ENCODE measurements at places on chromosomes 2 and 18.

DNA sequence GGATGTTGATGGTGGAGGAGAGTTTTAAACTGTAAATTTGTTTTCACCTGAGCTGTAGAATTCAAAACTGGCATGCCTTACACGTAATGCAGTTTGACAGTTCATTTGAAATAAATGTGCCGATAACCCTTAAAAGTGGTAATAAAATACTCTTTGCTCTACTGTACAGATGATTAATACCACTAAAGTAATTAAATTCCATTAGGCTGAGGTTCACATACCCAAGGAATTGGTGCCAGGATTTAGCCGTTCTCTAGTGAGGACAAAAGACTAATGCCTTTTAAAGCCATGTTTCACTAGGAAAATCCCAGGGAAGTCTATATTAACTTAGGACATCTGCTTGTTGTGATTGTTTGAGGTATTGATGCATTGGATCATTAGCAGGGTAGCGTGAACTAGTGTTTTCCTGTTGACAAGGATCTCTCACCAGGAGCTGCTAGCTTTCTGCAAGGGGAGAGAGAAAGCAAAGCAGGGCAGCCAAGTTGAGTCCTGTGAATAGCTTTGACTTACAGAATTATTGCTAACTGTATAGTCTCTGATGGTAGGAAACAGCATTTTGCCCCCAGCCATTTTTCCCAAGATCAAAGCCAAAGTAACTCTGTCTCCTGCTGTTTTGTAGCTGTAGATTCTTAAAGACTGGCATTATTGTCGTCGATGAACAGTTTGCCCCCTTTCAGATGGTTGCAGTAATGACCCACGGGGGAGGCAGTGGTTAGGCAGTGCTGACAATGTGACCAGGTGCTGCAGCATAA, 280.9 kb upstream of the FANCL start:
- no peak for DNase-seq

DNA sequence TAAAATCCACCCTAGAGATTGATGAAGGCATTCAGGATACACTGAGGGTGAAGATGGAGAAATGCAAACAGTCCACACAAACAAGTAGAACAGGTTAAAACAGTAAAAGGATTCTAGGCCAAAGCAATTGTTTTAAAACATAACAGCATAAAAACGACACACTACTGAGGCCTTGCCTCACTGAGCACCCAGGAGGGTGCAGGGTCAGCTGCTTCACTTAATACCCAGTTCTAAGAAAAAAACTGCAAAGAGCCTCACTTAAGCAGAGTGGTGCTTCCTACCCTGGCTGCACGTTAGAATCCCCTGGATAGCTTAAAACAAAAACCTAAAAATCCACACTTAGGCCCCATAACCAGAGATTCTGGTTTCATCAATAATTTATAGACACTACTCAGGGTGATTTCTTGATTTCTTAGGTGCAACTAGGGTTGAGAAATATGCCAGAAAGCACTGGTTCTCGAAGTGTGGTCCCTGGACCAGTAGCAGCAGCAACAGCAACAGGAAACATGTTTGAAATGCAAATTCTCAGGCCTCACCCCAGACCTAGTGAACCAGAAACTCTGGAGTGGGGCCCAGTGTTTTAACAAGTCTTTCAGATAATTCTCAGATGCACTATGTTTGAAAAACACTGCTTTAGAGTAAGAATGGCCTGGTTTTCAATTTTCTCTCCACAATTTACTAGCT, 279.1 kb downstream of the ZEB2 start:
- no peak for DNase-seq

- DNase-seq, result no peak
These were observed 118.1 kb downstream of the ABCA12 start for GRCh38 chr2:215020283-215020682.

DNA sequence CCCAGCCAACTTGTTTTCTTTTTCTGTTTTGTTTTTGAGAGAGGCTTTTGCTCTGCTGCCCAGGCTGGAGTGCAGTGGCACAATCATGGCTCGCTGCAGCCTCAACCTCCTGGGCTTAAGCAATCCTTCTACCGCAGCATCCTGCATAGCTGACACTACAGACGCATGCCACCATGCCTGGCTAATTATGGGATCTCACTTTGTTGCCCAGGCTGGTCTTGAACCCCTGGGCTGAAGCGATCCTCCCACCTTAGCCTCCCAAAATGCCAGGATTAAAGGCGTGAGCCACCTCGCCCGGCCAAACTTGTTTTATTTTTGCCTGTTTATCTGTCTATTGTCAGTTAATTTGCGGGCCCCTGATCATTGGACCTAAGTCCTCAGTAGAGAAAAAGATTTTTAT, 61.6 kb upstream of the MSH6 start:
- DNase-seq, result no peak

- no peak for DNase-seq
These were observed 35.7 kb upstream of the RAB1A start for GRCh38 chr2:65165558-65165957.

- no peak for DNase-seq
These were observed 63.3 kb downstream of the KCTD18 start for GRCh38 chr2:200446612-200447011.

DNA sequence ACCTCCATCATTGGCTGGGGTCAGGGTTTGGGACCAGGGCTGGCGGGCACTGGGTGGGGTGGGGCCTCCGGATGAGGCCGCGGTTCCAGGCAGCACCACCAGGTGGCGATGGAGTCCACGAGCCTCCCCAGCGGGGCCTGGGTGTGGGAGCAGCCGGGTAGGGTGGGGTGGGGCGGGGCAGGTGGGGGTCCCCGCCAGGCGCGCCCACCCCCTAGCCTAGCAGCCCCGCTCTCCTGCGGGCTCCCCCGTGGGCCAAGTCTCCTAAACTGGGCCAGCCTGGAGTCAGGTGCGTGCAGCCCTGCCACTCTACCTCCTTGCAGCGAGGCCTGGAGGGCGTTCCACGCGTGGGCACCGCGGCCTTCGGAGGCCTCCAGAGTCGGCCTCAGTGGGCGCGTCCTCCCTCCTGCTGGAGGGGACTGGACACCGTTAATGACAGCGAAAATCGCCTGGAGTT, 187.5 kb downstream of the TWIST2 start:
- DNase-seq, result no peak

DNA sequence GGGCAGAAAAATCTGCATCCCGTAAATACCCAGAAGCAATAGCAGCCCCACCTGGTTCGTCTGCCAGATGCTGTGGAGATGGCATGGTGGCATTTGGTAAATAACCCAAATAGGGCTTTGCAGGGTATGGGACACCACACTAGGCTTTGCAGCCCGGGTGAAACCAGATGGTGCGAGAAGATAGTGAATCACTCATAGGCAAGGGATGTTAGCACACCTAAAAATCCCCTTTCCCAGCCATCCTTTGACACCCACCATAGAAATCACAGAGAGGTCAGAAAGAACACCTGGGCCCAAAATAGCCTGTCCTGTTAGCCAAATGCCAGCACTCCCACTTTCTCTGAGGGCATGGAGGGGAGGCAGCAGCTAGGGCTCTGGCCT, 47.6 kb downstream of the BCL11A start:
- DNase-seq, result no peak

DNA sequence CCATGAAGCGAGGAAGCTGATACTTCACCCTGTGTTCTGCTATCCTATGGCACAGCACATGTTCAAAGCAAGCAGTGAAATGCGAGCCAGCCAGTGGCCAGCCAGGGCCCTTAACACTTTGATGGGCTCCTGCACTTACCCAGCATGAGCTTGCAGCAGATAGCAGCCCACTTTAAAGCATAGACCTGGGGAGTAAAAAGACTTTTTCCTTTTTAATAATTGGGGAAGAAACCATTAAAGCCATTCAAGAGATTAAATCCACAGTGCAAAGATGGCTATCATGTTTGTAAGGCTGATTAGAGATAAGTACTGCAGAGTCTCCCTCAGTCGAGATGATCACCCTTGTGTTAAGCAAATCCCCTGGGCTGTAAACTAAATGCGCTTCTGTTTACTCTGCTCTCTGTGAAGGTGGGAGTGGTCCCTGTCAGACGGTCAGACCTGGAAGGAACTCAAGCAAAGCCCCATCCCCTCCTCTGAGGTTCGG, 15.7 kb downstream of the CCBE1 start:
- DNase-seq, result no peak

DNA sequence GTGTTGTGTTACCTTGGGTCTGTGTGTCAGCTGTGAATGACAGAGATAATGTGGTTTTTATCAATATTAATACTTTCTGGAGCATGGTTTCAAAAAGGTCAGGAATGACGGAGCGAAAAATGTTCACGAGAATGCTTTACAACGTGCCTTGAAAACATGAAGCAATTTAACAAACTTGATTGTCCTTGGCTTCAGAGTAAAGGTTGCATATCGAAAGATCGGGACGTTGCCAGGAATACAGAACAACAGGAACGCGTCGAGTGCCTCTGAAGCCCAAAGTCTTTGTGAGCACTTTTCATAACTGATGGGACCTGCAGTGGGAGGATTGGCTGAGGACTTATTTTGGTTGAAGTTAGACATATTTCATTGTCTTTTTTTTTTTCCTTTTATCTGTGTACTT, 206.1 kb downstream of the ZNF407 start:
- no peak for DNase-seq

- DNase-seq, result no peak
These were observed 91.7 kb upstream of the ACAA2 start for GRCh38 chr18:49904871-49905555.

GRCh38 chr2:794554-795241, 117.5 kb upstream of the TMEM18 start:
- DNase-seq, result no peak

DNA sequence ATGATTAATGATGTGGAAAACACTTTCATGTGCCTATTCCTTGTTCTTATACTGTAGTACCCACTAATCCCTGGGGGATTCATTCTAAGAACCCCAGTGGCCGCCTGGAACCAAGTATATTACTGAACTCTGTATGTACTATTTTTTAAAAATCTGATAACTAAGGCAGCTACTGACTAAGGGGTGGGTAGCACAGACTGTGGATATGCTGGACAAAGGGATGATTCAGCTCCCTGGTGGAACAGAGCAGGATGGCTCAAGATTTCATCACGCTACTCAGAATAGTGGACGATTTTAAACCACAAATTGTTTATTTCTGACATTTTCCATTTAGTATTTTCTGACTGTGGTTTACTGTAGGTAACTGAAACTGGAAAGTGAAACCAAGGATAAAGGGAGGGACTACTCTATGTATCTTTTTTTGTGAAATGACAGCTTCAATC, 41.8 kb upstream of the CDC42EP3 start:
- peak; percentile 88 for DNase-seq

GRCh38 chr18:24362757-24363156, 34.9 kb downstream of the OSBPL1A start:
- no peak for DNase-seq

DNA sequence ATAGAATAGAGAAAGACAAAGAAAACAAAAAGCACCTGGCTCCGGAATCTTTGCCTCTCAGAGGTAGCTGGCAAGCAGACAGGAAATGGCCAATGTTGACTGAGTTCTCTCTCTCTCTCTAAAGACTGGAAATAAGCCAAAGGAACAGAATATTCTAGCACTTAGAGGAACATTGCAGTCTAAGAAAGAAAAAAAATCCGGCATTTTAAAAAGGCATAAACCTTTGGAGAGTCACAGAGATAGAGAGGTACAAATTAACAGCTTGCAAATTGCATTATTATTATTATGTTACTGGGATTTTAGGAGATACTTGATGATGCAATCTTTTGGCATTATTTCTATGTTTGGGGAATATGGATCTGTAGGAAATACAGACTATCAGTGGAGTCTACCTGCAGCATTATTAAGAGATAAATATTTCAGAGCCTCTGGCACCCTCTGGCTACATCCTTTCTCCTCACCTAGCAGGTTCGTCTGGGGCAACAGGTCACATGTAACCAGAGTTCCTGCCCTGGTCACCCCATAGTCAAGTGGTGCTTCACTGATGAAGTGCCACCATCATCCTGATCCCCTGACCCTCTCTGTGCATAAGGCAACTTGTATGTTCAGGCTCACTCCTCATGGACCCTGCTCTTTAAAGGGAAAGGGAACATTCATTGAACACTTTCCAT, 318.9 kb upstream of the ACVR2A start:
- DNase-seq, result no peak

Measured in BJ (cell line).